Lung microvascular endothelial cell (primary cell): ENCODE measurements at places on chromosomes 2 and 18. TPM values are rescaled to one million over a fixed set of nuclear protein-coding genes. Genes with fewer than 3 reads are reported as not detected.

DNA sequence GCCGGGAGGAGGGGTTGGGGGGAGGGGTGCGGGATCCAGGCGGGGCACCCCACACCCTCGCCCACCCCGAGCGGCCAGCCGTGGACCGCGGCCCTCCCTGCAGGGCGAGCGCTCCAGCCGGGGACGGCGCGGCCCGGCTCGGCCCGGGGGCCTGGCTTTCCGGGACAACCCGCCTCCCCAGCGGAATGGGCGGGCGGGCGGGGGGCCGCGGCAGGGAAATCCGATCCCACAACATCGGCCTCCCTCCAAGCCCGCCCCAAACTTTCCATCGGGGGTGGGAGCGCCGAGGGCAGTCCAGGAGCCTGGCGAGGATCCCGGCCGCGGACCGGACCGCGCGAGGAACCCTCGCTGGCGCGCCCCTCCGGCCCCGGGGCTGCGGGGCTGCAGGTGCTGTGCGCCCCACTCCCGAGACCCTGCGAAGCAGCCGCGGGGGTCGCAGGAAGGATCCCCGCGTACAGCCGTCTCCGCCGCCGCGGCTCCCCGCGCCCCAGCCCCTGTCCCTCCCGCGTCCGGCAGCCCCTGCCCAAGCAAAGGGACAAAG, 529 bp downstream of the SEMA4C start:
- peak; percentile 92 for DNase-seq

- no peak for DNase-seq
Measured at GRCh38 chr2:133255360-133255759, 312.9 kb downstream of the NCKAP5 start.

- no peak for DNase-seq
Measured at GRCh38 chr2:39017334-39017733, 103.5 kb downstream of the SOS1 start.

DNA sequence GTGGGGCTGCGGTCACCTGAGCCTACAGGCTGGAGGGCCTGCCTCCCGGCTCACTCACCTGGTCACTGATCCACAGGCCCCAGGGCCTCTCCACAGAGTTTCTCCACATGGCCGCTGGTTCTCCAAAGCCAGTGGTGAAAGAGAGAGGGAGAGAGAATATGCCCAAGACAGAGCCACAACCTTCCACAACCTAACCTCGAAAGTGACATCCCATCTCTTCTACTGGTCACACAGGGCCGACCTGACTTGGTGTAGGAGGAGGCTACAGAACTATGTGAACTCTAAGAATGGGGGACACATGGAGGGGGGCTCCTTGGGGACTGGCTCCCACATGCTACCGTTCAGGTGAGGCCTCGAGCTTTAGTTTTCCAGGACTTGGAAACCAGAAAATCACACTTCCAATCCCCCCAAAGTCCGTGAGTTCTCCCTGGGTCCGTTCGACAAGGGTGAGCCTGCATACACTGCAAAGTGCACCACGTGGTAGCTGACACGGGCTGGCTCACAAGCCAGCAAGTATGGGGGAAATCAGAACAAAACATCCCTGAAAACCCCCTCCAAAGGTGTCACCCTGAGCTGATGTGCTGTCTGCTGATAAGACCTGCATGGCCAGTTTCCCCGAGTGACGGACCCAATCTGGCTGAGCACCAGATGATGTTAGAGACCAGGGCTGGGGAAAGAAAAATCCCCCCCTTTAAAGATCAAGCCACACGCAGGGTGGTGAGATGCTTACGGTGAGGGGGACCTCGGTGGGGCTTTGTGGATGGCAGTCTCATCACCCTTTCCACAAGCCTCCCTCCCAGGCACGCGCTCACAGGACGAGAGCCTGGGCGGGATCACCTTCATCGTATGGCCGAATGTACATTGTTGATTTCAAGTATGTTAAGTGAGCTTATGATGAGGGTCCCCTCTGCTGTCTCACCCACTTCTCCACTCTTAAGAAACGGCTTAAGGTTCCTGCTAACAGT, 54.2 kb upstream of the SEMA4C start:
- no peak for DNase-seq

DNA sequence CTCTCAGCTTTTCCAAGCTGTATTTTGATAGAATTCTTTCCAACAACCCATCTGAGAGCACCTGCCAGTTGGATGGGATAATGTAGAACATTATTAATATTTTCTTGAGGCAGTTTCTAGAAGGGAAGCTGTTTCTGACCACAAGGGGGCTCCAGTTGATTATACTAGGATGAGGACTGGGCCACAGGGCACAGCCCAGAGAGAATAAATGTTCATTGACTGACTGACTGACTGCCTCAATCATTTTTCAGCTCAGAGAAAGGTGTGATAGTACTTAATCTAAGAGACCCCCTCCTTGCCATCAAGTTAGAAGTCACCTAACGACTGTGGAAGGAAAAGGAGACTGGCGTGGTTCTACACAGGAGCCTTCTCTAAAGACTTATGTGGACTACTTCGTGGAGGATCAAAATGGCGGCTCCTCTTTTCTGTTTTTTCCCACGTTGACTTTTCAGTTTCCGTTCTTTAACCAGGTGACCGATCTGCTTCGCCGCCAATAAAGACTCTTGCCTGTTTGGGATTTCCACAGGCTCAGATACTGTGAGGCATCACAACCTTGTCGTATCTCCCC, 31.9 kb upstream of the CREG2 start:
- peak; percentile 82 for DNase-seq

GAREM1 gene
- 0.20 and 0.22 TPM in 2 replicates for total RNA-seq

PIK3C3 gene
- total RNA-seq: 18.5 and 26.8 TPM in 2 replicates

- peak; percentile 58 for DNase-seq
Measured at GRCh38 chr2:152468899-152469692, 134.1 kb downstream of the FMNL2 start.

- DNase-seq: peak; percentile 40
Measured at GRCh38 chr2:196066291-196067087, 2.1 kb downstream of the DNAH7 start.

SGO2 gene
- total RNA-seq: 2.0 and 3.3 TPM in 2 replicates

MTX2 gene
- total RNA-seq: 24.4 and 31.7 TPM in 2 replicates

DNA sequence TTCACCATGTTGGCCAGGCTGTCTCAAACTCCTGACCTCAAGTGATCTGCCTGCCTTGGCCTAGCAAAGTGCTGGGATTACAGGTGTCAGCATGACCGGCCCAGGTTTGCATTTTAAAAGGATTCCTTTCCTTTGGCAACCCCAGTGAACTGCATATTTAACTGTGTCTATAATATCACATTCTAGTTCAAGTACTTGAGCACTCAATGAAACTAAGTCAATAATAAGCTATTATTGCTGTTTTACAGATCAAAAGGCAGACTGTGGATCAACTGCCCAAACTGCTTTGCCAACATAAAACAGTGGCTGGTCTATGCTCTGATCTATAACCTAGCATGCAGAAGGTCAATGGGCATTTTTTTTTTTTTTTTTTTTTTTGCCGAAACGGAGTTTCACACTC, 144.5 kb downstream of the USP34 start:
- DNase-seq: no peak

GRCh38 chr2:9377461-9378097, 45.7 kb downstream of the ITGB1BP1 start:
- DNase-seq: no peak

DNA sequence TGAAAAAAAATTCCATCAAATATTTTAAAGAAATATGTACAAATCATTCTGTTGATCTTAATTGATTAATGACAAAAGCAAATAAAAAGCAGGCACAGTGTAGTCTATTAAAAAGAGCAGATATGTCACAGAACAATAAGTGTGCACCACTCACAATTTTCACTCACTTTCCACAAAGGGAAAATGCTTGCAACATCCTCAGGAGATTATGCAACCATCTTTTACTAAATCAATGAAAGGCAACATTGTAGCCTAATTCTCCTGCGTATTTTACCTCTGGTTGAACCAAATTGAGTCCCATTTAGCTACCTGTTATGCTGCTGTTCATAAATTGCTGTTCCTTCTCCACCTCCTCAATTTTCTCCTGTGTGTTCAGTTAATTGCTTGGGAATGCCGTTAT, 1346.8 kb upstream of the PIK3C3 start:
- DNase-seq: no peak

- peak; percentile 20 for DNase-seq
Measured at GRCh38 chr2:30201990-30202389, 29.3 kb upstream of the LBH start.

- DNase-seq: no peak
Measured at GRCh38 chr2:158902005-158902398, 66.4 kb upstream of the TANC1 start.

DNA sequence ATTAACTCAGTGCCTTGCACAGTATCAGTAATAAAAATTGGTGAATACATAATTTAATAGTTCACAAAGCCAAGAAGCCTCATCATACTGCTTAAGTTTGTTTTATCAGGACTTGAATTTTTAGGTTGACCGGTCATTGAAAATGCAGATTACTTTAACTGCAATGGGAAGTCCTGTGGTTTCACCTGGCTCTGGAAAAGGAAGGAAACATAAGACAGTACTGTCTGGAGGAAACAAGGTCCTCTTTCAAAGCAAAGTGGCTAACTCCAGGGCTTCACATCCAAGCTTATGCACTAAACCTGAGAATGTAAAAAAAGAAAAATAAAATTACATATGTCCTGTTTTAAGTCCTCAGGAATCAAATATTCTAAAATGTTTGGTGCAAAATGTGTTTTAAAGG, 119.7 kb downstream of the DLGAP1 start:
- no peak for DNase-seq

DNA sequence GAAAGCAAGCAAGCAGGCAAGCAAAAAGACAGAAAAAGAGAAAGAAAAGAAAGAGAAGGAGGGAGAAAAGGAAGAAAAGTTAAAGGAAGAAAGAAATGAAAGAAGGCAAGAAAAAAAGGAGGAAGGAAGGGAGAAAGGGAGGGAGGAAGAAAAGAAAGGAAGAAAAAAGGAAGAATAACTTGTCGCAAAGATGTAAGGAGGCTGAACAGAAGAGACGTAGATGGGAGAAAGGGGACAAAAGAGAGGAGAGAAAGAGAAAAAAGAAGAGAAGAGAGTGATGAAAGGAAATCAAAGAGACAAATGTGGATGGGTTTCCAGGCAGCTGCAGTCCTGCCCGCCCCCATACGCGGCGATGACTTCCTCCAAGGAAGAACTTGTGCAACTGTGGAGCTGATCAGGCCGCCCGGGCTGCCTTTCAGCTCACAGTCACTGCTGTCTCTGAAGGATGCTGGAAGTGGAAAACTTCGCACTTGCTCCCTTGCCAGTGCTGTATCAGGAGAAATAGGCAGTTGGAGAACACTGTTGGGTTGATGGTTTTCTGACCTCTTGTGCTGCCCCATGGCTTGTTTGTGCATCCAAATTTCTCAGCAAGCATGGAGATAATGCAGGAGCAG, 52.9 kb downstream of the TRIB2 start:
- DNase-seq: no peak

UGT1A5 gene
- not detected in 2 replicates for total RNA-seq

TXNDC2 gene
- under 0.01 TPM in 1 of 2 replicates, not detected in the other for total RNA-seq
